ENCODE measurements at places on chromosomes 1 and 21.

DNA sequence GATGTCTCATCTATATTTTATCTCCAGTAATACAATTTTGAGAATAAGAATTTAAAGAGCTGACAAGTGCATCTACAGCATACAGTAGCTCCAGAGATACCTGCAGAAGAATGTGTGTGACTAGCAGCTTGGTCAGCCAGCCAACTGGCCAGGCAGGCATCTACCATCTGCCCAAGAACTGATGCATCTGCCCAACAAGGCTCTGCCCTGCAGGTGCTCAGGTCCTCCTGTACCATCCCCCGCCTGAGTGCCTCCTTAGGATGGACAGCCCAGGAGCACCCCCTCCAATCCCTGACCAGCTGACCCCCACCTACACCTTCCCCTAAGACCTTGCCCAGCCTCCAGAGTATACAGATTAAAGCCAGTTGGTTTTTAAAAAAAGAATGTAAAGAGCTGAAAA lies 30.3 kb downstream of the TMEM69 start:
- no peak for DNase-seq

- no peak for DNase-seq
Observed at GRCh38 chr1:98458511-98459485, 202.7 kb upstream of the SNX7 start.

- DNase-seq: no peak
Observed at GRCh38 chr1:10917513-10918454, 94.7 kb upstream of the TARDBP start.

DNA sequence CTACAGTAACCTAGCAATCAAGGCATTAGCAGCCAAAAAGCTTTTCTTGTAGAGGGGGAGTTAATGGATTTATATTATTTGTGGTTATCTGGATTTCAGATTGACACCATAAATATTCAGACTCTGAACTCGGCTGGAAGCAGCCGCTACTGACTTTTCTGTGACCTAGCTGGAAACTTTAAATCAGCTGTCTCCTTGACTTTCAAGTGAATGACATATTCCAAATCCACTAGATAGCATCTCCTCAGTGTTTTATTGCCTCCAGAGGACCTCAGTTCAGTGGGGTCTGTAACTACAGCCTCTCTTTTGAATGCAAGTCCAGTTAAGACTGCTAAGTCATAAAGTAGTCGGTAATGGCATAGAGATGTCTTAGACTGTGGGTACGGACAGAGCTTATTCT lies 448.5 kb downstream of the NUF2 start:
- no peak for DNase-seq

DNA sequence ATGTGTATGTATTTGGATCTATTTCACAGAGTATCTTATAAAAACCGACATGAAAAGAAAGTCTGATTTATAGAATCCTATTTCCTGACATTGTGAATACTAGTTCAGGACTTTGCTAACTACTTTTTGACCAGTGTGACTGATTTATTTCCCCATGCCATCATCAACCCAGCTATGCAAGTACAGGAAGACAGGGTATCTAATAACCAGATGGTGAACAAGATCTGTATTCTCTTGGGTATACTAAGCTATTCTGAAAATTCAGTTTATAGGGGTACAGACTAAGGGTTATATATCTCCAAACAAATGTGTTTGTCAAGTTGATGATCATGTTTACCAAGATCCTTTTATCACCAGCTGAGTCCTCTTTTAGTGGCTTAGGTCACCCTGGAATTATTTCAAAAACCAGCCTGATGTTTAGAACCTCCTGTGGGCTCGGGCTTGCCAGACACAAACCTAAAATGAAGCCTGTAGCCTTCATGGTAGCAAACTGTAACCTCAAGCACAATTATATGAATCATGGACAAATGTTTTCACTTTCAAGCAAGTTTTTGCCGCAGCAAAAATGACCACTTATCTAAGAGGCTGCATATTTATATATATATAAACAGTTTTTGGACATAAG lies 185.1 kb downstream of the FGGY start:
- no peak for DNase-seq

DNA sequence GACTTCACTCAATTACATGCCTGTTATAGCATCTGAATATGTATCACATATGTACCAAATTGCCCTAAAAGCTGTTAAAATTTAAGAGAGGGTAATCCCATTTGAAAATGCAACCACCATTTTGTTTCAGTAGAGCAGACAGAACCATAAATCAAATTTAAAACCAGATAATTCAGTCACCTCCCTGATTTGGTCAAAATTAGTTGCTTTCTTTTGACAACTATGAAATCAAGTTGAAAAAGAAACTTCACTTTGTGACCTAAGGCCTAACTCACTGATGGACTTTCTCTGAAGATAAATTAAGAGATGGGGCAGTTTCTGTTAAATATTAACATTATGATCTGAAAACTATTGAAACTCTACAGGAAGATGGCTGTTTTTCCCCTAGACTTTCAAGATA lies 6.7 kb downstream of the GORAB start:
- no peak for DNase-seq

DNA sequence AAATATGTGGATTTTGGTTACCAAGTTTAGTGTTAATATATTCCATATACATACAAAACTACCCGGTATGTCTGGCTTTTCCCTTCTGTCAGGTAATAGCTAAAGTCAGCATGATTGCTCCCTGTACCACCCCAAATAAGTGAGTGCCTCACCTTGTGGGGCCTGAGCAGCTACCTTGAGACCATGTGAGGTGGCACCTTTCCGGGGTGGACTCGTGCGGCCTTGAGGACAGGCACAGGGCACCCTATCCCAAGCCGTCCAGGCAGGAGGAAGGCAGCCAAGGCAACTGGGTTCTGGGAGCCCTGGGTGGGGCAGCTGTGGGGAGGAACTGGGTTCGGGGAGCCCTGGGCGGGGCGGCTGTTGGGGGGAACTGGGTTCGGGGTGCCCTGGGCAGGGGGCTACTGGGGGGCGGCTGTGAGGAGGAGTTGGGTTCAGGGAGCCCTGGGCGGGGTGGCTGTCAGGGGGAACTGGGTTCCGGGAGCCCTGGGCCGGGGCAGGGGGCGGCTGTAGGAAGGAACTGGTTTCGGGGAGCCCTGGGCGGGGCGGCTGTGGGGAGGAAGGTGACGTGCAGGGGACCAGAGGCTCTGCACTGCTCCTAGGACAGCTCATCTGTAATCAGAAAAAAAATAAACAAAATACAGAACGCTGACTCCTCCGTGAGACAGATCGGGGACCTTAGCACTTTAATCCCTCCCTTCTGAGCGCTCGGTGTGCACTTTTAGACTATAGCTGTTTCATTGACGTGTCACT lies 63.3 kb downstream of the POFUT2 start:
- DNase-seq: no peak

- no peak for DNase-seq
Observed at GRCh38 chr1:110643879-110644472, 30.8 kb downstream of the KCNA3 start.

- no peak for DNase-seq
Observed at GRCh38 chr1:13780780-13781179, 80.8 kb downstream of the PRDM2 start.

GRCh38 chr1:155218854-155219591 lies 10.5 kb downstream of the MTX1 start:
- DNase-seq: peak; percentile 22

- DNase-seq: no peak
Observed at GRCh38 chr1:152519851-152520250, 5.6 kb downstream of the CRCT1 start.

GRCh38 chr1:233884461-233885151 lies 19.9 kb upstream of the SLC35F3 start:
- no peak for DNase-seq

GRCh38 chr1:209150114-209150513 lies 433.4 kb upstream of the CAMK1G start:
- DNase-seq: no peak

- DNase-seq: peak; percentile 1
Observed at GRCh38 chr1:79638382-79638781, 631.9 kb upstream of the ADGRL4 start.

GRCh38 chr1:216596281-216596862 lies 126.9 kb downstream of the ESRRG start:
- DNase-seq: no peak

GRCh38 chr1:109877776-109878175 lies 32.9 kb upstream of the CSF1 start:
- DNase-seq: no peak

- DNase-seq: no peak
Observed at GRCh38 chr1:205376739-205377138, 20.0 kb upstream of the KLHDC8A start.

GRCh38 chr1:151547119-151547899 lies 7.2 kb downstream of the TUFT1 start:
- no peak for DNase-seq

DNA sequence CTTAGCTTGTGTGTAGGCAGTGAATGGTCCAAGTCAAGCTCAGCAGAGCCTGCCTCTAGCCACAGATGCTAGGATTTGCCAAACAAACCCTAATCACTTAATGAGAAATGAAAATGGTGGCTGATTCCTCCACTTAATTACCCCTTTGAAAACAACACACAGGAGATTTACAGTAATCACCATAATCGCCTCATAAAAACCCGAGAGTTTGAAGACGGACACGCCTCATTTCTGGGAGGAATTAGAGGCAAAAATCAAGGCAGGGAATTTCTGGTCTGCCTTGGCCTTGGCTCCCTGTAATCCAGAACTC lies 16.3 kb upstream of the FOXE3 start:
- DNase-seq: no peak

DNA sequence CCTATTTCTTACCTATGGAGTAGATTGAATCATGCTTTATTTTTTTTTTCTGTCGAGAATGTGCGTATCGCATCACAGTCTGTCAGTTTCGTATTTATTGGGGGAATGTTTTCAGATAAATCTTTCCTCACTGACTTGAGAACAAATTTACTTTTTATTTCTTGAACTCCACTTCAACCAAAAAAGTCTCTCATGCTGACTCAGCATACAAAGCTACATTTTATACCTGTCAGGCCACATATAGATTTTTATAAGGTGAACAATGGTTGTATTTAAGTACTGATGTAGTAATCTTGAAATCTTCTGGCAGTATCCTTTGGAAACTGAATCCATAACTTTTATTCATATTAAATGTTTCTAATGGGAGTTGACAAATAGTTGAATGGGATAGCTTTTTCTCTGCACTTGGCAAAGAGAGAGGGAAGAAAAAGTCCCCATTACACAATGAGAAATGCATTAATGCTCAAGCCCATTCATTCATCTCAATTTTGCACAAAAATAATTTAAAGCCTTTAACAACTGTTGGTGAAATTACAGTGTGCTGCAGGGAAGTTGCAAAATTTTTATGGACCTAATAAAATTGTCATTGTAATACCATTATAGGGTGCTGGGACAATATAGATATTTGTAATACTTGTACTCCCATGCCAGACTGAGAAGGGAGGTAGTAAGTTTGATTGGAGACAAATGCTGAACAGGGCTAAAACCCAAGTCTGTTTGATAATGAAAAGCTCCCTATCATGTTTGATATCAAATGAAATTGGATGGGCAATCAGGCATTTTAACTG lies 367.6 kb downstream of the HLX start:
- DNase-seq: no peak

- DNase-seq: no peak
Observed at GRCh38 chr1:62530516-62531154, 66.7 kb upstream of the ANGPTL3 start.

GRCh38 chr1:12040457-12041051 lies 21.3 kb downstream of the MIIP start:
- DNase-seq: peak; percentile 70

GRCh38 chr1:166874464-166874863 lies 1.6 kb downstream of the TADA1 start:
- no peak for DNase-seq

DNA sequence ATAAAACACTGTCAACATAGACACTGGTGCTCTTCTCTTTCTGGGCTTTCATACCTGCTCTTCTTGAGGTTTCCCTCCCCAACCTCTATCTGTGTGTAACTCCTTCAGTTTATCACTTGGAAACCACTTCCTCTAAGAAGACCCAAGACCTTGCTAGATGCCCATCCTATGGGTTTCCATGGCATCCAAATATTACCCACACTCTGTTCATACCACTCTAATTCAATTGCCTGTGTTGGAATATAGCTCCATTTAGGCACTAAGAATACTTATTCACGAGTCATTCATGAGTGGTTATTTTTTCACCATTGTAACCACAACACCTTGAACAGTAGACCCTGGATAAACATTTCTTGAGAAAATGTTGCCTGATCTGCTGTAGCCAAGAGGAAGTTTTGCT lies 231.1 kb upstream of the SGIP1 start:
- DNase-seq: no peak

All from GM19239 (cell line).